ENCODE measurements at places on chromosomes 2 and 18.
A peak's percentile ranks its signal among the peaks of the same experiment; 100 is the strongest.

DNA sequence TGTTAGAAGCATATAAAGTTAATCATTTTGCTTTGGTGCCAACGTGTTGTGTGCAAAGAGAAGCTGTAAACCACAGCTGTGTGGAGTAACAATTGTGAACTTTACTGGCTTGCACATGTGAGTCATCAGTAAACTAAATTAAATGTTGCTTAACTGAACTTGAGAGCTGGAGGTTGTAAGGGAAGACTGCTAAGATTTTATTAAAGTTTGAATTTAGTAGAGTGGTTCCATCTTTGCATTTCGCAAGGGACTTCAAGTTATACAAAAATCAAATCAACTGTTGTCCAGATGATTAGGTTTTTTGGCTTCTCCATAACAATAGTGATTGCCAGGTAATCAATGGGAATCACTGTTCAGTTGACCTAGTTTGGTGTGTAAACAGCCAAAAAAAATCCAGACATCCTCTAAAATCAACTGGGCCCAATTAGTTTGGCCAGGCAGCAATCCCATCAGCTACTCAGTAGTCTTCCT, 247.4 kb downstream of the MYO3B start:
- no peak for DNase-seq

- no peak for DNase-seq
These were observed 22.0 kb downstream of the RELCH start for GRCh38 chr18:62209046-62209445.

DNA sequence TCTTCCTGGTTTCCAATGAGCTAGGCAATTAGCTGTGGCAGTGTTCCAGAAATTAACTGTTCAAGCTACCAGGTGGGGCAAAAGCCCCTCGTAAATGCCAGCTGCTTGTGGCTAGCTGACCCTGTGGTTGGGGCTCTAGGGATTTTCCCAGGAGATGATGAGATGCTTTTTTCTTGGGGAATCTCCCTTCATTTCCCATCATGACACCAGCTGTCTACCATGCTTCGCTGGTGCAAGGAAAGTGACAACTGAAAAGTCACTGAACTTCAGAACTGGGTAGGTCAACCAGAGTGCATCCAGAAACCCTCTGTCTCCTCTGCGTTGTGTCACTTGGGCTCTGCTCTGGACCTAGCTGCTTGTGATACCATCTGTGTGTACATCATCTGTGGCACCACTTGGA, 386.5 kb upstream of the DCC start:
- no peak for DNase-seq

- no peak for DNase-seq
These were observed 246.0 kb downstream of the AGAP1 start for GRCh38 chr2:235739704-235740415.

- peak; percentile 99 for DNase-seq
These were observed at the start of gene PCBP1 for GRCh38 chr2:70086838-70087701. TSS of gene PCBP1 (plus strand) at chr2:70087477. CDS start at chr2:70087744, 267 bp downstream.

DNA sequence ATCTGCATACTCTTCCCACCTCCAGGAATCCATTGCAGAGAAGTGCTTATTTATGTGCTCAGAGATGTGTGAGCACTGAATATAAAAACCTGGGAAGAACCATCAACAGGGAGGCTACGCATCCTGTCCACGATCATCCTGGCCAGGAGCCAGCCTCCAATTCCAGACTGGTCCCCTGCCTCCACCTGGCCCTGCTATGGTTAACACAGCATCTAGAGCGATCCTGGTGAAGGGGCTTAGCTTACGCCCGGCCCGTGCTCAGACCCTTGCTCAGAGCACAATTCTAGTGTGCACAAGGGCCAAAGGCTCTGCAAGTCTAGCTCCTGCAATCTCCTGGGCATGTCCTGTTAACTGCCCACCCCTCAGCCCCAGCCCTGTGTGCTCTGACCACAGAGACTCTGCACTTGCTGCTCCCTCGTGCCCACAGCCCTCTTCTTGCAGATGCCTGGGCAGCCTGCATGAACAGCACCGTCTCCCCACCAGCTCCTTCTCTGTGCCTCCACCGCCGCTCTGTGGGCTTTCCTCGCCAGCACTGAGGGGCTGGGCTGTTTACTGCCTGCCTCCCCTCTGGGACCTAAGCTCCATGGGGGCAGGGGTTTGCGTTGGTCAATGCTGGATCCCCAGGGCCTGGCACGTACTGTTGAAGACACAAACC, 6.5 kb downstream of the PER2 start:
- no peak for DNase-seq

DNA sequence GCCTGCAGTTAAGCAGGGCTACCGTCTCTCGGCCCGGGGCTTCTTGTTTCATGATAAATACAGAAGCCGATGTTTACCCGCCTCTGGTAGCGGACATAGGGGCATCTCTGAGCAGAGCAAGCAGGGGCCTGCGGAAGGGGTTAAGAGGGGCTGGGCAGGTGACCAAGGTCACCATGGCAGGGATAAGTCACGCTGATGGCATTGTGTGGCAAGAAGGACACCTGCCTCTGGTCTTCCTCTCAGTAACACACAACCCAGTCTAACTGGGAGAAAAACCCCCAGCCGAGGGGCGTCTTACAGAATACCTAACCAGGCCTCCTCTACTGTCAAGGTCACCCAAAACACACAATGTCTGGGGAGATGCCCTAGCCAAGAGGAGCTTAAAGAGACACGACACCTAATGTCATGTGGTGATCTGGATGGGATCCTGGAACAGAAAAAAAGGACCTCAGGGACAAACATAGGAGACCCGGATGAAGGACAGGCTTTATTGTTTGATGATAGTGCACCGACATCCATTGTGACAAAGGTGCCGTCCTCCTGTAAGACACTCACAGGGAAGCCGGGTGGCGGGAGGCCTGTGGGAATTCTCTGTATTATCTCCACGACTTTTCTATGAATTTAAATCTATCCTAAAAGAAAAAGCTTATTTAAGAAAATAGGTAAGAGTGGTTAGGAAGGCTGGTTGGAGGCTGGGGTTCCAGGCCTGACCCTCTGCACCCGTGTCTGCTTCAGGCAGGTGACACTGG, 24.8 kb downstream of the SH3BP4 start:
- DNase-seq, result no peak

DNA sequence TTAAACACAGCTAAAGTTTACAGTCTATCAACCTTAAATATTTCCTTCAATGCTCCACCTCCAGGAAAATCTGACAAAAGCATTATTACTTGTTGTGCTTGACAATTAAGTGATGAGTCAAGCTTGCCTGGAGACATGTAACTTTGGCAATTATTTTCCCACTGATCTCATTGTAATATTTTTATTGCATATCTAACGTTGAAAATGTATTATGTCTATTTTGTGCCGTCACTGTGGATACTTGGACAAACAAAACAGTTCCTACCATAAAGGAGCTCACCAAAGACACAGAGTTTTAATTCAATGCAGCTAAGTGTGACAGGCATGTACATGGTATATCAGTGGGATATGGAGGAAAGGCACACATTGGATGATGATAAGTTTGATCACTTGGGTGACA, 24.7 kb downstream of the RNF103 start:
- no peak for DNase-seq

DNA sequence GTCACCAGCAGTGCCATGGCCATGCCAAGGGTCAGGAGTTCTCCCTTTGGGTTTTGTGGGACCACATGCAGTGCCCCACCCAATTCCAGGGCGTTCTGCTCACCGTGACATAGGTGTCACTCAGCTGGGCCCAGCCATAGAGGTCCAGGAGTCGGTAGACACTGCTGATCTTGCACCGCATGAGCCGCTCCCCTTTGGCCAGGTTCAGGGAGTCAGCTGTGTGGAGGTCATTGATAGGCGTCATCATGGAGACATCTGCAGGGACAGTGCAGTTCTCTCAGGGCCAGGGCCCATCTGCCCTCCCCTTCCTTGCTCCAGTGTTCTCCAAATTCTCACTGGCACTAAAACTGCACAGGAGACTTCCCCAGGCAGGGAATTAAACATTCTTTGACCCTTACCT, 71.9 kb downstream of the ADD2 start:
- DNase-seq, result no peak

- DNase-seq, result no peak
These were observed 75.6 kb upstream of the B3GNT7 start for GRCh38 chr2:231319867-231320266.

GRCh38 chr2:16725549-16725948, 59.9 kb upstream of the CYRIA start:
- DNase-seq, result no peak

DNA sequence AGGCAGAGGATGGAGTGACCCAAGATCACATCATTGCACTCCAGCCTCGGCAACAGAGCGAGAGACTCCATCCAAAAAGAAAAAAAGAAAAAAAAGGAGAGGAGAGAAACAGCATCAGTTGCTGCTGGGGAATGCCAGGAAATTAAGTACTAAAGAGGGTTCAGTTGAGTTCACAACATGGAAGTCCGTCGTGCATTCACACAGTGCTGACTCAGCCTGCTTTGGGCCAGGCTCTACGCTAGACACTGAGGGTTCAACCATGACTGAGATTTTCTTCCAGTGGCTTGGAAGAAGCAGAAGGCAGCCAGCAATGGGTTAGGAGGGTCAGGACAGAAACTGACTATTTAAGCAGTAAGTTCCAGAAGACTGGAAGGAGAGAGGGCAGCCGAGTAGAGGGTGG, 108.8 kb downstream of the FMNL2 start:
- no peak for DNase-seq

GRCh38 chr18:23958036-23958435, 56.5 kb upstream of the TTC39C start:
- DNase-seq, result no peak

GRCh38 chr2:19072161-19072560, 286.3 kb downstream of the OSR1 start:
- no peak for DNase-seq

DNA sequence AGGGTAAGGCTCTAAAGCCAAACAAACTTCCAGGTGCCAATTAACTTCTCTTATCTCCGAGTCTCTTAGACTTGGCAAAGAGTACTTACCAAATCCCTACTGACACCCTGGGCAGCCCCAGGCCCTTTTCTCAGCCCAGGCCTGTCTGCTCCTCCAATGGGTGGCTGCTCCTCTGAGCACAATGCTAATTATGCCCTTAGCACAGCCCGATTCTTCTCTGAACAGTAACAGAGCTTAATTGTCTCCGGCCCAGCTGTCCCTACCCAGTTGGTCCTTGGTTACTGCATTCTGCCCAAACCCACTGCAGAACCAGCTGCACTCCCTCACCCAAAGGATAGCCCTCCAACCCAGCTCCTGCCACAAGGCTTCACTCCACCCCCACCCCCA, 110.3 kb downstream of the SMAD7 start:
- DNase-seq, result no peak

Data from stimulated activated CD4-positive, alpha-beta T cell treated with anti-CD3 and anti-CD28 coated beads, Interleukin-1b, Interleukin-23, amount 100 ng/mL, for 4 hours (primary cell).